ENCODE measurements at places on chromosomes 4 and X.

DNA sequence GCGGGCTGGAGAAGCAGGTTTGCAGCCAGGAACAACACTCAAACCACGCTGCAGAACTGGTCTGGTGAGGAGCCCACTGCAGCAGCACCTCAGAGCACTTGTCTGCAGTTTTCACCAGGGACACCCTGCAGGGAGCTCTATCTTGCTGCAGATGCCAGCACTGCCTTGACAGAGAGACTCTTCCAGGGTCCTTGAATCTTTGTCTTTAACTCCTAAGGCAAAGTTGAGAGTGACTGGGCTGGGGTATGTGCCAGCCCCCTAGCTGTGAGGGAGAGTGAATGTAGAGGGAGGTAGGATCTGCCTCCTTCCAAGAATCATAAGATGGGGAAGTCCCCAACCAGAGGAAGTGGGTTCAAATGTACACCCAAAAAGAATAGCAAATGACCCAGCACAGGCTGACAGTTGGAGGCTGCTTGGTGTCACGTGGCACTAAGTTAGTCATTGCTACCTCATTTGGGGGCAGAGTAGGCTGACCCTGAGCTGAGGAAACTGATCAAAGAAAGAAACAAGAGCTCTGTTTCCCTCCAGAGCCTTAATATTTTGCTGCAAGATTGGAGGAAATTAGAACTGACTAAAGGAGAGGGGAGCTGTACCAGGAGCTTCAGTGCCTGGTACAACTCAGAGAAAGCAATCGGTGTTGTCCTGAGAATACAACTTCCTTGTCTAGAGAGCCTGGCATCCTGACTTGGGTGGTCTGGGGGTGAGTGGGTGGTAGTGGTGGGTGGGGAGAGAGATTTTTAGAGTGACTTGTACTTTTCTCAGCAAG lies 28.2 kb upstream of the HUWE1 start:
- no peak for DNase-seq

DNA sequence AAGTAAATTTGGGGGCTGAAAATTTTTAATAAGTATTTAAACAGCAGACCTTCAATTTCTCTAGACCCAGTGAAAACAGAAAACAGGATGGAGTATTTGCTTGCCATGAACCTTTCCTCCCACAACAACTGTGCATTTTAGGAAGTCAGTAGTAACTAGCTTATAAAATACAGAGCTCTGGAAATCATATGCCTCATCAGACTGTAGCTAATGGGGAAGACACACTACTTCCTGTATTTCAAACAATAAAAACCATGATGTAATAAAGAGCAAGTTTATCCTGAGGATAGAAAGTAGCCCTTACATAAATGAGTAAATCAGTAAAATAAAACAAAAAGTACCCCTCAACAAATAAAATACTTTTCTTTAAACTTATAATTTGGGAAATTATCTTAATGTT lies 280.1 kb upstream of the ZFP42 start:
- DNase-seq, result no peak

GRCh38 chrX:149639568-149639967 lies 8.0 kb upstream of the TMEM185A start:
- DNase-seq, result no peak

DNA sequence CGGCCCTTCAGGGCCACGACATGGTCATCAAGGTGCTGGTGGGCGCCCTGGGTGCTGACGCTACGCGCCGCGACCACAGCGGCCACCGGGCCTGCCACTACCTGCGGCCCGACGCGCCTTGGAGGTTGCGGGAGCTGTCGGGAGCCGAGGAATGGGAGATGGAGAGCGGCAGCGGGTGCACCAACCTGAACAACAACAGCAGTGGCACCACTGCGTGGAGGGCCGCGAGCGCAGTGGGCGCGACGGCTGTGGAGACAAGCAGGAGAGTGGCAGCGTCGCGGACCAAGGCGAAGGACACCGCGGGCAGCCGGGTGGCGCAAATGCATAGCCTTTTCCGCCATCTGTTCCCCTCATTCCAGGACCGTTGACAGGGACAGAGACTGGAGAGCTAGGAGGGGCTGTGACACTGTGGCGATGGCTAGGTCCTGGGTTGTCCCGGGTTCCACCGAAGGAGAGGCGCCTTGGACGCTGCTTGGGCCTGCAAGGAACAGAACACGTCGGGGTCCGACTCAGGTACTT lies 919 bp downstream of the SOWAHD start:
- DNase-seq, result no peak

- DNase-seq, result peak; percentile 21
Observed at GRCh38 chr4:10667701-10668326, 16.8 kb downstream of the CLNK start.

DNA sequence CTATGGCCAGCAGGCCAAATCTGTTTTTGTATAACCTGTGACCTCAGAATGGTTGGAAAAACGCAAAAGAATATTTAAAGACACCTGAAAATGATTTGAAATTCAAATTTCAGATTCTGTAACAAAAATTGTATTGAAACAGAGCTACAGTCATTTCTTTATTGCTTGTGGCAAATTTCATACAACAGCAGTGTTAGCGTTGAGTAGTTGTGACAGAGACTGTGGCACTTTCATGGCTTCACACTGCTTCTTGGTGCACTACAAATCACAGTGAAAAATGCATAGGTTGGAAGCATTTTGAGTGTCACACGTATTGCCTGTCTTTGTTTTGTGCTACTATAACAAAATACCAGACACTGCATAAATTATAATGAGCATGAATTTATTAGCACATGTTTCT lies 12.2 kb upstream of the PARM1 start:
- no peak for DNase-seq

DNA sequence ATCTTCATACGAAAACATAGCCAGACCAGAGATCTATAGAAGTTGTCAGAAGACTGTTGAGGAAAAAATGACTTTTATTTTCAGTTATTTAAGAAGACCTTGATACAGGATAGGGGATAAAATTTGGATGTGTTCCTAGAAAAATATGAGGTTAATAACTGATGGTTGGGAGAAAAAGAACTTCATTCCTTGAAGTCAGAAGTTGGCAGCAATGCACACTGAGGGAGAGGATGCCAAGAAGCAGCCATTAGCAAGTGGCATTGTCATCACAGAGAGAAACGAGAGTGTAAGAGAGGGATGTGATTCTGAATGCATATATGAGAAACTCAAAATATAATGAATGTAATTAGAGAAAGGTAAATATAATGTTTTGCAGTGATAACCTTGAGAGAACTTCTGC lies 382.1 kb upstream of the EPHA5 start:
- DNase-seq, result no peak

DNA sequence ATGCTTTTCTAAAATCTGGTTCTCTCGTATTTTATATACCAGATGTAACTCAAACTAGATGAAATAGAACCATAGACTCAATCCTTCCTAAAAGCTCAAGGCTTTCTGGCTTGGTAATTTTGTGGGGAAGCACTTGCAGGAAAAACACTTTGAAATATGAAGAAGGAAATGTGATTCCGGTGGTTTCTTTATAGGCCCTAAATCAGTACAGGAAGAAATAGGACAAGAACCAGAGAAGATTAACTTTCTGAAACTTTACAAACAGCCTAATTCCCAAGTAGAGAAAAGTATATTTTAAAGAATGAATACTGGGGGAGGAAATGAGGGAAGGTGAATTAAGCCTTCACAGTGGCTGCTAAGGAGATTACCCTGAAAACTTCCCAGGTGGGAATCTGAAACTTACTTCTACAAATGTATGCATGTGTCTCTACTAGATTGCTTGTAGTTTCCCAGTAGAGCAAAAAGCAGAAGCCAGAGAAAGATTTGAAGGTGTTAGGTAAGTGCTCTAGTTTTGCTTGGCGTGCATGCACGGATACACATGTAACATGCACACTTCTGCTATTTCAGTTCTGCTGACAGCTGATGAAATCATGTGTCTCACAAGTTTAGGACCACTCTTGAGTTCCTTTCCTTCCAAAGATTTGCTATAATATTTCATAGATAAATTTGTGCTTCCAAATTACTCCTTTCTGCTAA lies 92.1 kb downstream of the AFF1 start:
- DNase-seq, result no peak

- no peak for DNase-seq
Observed at GRCh38 chr4:26992657-26993361, 132.2 kb downstream of the STIM2 start.

DNA sequence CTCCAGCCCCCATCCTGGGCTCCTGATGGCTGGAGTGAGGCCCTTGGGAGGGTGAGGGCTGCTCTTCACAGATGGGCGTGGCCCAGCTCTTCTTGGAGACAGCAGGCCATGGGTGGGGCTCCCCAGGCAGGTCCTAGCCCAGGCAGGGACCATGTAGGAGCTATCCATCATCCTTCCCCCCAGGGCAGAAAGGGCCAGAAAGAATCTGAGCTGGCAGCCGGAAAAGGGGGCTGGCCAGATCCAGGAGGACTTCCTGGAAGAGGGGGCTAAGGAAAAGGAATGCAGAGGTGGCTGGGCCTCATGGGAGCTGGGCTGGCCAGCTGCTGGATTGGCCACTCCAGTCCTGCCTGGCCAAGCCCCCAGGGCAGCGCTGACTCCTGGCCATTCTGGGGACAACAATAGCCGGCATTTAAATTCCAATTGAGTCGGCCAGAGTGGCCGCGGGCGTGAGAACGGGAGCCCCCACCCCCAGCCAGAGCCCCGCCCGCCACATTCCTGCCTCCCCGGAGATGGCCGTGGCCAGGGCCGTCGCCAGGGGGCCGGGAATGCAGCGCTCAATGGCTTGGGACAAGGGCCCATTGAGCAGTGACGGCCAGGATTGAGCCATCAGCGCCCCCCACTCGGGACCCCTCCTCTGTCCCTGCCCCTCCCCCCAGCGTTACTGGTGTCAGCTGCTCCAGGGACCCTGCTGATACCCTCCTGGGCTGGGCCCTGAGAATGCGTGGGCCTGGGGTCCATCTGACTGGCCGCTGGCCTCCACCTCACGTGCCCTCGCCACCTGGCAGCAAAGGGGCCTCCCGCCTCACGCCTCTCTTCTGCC lies 15.1 kb upstream of the FGFR3 start:
- no peak for DNase-seq

DNA sequence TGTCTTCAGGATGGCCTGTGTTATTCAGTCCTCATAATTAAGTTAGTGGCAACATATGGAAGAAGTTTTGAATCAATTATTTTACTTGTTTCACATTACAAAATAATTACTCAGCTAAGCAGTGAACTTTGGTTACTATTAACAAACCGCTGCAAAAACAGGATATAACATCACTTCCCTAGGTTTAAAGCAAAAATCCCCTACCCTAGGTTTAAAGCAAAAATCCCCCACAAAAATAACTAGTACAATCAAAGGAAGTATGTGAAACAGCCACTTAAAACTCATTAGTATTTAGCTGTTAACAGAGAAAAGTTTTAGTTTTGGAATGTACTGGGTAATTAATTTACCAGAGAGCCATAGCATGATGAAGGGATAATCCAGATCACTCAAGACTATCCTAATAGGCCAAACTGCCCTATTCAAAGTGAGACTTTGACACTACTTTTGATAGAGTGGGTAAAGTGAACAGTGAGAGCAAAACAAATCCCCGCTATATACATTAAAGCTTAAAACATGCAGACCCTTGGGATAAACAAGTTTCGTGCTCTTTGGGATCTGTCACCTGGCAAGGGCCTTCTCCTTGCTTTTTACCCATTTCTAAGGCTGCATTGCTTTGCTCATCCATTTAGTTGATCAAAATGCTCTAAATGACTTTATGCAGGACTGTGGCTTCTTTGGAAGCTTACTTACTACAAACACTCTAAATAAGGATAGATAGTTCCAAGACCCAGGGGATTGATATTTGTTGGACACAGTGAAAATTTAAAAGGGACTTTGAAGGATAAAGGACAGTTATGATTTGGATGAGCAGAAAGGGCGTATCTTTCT lies 36.4 kb upstream of the GPR174 start:
- no peak for DNase-seq

GRCh38 chr4:150328496-150328895 lies 250.3 kb downstream of the DCLK2 start:
- no peak for DNase-seq

DNA sequence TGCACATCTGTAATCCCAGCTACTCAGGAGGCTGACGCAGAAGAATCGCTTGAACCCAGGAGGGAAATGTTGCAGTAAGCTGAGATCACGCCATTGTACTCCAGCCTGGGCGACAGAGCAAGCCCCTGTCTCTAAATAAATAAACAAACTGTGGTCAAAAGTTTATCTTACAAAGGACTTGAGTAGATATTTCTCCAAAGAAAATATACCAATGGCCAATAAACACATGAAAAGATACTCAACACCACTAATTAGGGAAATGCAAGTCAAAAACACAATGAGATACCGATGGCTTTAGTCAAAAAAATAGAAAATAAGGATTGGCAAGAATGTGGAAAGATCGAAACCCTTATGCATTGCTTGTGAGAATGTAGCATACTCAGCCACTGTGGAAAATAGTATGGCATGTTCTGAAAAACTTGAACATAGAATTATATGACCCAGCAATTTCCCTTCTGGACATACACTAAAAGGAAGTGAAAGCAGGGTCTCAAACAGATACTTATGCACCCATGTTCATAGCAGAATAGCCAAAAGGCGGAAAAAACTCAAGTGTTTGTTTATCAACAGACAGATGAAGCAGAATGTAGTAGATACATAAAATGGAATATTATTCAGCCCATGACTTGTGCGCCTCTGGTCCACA lies 2.0 kb upstream of the CFAP97 start:
- DNase-seq, result no peak

DNA sequence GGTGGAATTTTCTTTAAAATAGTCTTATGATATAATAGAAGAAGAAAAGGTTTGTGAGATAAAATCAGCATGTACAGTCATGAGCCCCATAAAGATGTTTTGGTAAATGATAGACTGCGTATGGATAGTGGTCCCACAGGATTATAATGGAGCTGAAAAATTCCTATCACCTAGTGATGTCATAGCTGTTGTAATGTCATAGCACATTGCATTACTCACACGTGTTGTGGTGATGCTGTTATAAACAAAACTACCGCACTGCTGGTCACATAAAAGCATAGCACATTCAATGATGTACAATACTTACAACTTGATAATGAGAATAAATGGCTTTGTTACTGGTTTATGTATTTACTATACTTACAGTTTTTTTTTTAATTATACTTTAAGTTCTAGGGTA lies 715.2 kb upstream of the HTR2C start:
- no peak for DNase-seq

DNA sequence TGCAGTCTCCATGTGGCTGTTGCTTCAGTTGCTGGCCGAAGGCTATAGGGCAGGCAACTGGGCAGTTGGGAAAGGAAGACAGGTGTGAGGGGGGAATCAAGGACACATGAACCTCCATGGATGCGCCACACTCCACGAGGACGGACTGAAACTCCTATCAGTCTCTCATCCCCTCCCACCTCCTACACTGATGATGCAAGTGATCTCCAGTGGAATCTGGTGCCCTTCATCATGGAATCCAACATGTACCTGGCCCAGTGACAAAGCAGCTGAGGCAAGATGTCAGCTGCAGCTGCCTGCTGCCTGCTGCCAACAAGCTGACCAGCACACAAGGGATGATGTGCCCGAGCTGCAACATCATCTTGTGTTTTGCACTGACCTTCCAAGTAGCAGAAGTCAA lies 26.0 kb upstream of the MGST2 start:
- DNase-seq, result no peak

- peak; percentile 32 for DNase-seq
Observed at GRCh38 chrX:1581132-1581531, 10.3 kb upstream of the AKAP17A start.

All from NCI-H187 (cell line).